ENCODE measurements at places on chromosomes 12 and 14. TPM values are rescaled to one million over a fixed set of nuclear protein-coding genes. Genes with fewer than 3 reads are reported as not detected.

STAB2 gene
- total RNA-seq, result 0.25 TPM

SUPT16H gene
- total RNA-seq, result 114 TPM

LRTM2 gene
- not detected for total RNA-seq

KLRD1 gene
- total RNA-seq, result 0.23 TPM

KIF21A gene
- 67.8 TPM for total RNA-seq

SLC17A8 gene
- total RNA-seq, result not detected

IAPP gene
- total RNA-seq, result not detected

KCNJ8 gene
- 88.7 TPM for total RNA-seq

AKAP5 gene
- total RNA-seq, result 15.0 TPM

C12orf60 gene
- total RNA-seq, result 1.8 TPM

GRCh38 chr12:110280392-110280778 is 662 bp upstream of the ATP2A2 start:
- DNase-seq, result peak; percentile 45

DNA sequence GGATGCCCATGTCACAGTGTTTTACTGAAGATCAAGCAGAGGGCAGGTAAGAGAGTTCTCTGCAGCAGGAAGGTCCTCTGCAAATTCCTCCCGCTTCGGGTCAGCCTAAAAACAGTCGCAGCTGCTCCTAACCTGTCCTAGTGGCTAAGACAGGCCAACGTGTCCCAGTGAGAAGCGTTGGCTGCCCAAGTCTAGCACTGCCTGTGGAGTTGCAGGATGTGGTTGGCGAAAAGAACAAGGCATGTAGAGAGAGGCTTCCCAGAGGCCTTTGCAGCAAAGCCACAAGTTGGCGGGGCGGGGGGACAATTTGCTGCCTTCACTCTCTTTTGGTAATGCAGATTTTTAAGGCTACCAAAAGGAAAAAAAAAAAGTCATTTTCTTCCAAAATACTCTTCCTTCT is 340.1 kb downstream of the BCL11B start:
- DNase-seq, result no peak

GRCh38 chr14:34128665-34129064 is 177.8 kb upstream of the EGLN3 start:
- no peak for DNase-seq

DNA sequence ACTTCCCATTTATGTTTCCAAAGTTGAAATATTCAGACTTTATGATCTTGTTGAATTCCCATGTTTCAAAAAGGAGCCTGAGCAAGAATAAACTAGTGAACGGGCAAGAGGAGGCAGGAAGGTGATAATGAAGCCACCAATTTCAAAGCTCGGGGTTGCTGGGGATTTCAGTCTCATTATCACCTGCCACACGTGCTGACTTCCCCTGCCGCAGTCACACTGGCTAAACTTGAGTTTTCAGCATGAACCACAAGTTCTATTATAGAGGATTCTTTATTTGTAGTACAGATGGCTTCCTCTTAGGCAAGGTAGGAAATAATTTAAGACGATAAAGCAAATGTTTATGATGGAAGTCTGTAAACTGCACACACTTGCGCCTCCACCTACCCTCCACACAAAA is 18.1 kb upstream of the DIABLO start:
- DNase-seq, result no peak

- DNase-seq, result no peak
Observed at GRCh38 chr12:77746096-77746495, 84.6 kb upstream of the NAV3 start.

GRCh38 chr14:36591482-36591881 is 9.1 kb upstream of the NKX2-8 start:
- DNase-seq, result no peak

- DNase-seq, result no peak
Observed at GRCh38 chr12:6318440-6318879, 8.0 kb downstream of the PLEKHG6 start.

DNA sequence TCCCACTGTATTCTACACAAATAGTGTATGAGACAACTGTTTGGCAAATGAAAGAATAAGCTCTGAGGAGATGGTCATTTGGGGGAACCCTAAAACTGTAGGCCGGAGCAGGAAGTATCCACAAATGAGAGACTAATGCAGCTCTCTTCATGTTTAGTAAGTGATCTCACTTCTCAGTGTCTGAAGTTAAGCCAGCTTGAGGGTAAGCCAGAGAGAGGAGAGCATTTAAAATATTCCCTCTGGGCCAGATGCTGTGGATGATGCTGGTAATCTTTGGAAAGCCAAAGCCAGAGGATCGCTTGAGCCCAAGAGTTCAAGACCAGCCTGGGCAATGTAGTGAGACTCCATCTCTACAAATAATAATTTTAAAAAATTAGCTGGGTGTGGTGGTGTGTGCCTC is 130.6 kb upstream of the SINHCAF start:
- no peak for DNase-seq

All from Caco-2 (cell line).